ENCODE measurements at places on chromosomes 1 and 21.

DNA sequence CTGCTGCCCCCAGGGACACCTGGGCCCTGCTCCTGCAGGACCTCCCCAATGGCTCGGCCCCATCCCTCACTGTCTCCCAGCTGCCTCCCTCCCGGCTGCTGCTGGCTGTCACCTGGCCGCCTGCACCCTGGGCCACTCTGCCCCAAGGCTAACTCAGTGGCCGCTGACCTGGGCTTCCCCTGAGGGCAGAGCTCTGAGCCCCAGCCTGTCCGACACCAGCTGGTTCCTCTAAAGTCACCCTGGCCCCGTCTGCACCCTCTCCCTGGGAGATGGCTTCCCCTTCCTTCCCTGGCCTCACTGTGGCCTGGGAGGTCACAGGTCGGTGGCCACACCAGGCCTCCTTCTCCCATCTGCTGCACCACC lies 15.0 kb downstream of the ITGB2 start:
- no peak for DNase-seq

- no peak for DNase-seq
Observed at GRCh38 chr1:184050636-184051035, 894 bp upstream of the TSEN15 start.

GRCh38 chr1:193927550-193927949 lies 741.1 kb upstream of the B3GALT2 start:
- no peak for DNase-seq

- DNase-seq, result no peak
Observed at GRCh38 chr1:218412171-218412570, 67.0 kb downstream of the TGFB2 start.

GRCh38 chr1:92822879-92823278 lies 9.0 kb upstream of the RPL5 start:
- DNase-seq, result no peak

DNA sequence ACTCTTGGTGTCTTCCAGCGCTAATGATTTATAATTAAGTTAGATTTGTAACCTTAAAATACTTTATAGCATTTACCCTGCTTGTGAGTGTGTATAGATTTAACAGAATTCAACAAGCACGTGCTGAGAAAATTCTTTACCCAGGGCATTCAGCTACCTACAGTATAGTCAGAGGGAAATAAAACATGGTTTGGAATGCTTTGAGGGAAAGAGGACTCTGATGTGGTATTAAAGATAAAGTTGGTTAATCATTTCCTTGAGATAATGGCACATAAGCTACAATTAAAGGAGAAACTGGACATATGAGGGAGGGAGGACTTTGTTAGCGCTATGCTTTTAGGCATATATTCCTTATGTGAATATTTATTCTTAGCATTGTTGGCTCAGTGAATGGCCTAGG lies 26.4 kb upstream of the IL12RB2 start:
- DNase-seq, result no peak

- DNase-seq, result no peak
Observed at GRCh38 chr1:115732316-115732715, 36.2 kb downstream of the CASQ2 start.

GRCh38 chr1:68213843-68214242 lies 18.5 kb downstream of the WLS start:
- peak; percentile 77 for DNase-seq

DNA sequence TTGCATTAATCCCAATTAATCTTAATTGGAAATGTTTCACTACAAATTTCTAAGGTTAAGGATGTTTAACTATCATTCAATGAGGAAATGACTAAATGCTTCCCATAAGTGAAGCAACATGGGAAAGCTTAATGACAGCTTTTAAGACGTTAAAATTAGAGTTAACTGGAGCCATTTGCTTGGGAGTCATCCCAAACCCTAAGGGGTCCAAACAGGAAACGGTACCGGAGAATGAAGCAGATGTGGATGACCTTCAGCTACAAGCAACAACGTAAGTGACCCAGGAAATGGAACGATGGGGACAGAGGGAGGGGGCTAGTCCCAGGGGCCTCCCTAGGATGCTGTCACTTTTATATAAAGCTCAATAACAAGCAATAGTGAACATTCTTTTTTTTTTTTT lies 62.2 kb downstream of the CAPZB start:
- no peak for DNase-seq

DNA sequence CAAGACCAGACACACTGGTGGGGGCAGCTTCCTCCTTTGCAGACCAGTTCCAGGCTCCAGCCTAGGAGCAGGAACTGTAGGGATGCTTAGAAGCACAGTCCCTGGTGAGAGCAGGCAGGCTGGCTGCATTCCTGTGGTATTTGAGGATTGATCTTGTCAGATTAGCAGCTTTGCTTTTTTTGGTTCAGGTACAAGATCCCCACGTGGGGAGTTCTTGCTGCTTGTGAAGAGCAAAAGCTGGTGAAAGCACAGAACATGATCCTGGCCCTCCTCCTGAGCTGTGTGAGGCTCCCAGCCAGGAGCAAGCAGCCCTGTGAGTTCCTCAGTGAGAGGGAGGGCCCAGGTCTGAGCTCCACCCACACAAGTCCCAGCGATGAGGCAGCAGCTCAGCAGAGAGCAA lies 75.3 kb upstream of the ARTN start:
- DNase-seq, result no peak

- DNase-seq, result no peak
Observed at GRCh38 chr1:239125027-239125426, 261.3 kb upstream of the CHRM3 start.

DNA sequence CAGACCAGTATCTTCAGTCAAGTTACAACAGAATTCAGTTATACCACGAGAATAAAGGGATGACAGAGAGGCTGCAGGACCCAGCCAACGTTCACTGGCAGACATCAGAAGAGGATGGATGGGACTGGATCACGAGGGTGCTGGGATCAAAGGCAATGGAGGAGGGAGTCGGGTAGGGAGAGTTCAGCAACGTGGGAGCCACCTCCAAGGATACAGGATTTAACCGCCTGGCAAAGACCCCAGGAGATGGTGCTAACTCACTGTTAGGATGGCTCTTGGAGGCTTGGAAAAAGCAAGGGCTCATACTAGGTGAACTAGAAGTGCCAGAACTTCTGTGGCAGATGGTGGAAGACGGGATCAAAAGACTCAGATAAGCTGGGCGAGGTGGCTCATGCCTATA lies 99.1 kb upstream of the DISP3 start:
- DNase-seq, result no peak

DNA sequence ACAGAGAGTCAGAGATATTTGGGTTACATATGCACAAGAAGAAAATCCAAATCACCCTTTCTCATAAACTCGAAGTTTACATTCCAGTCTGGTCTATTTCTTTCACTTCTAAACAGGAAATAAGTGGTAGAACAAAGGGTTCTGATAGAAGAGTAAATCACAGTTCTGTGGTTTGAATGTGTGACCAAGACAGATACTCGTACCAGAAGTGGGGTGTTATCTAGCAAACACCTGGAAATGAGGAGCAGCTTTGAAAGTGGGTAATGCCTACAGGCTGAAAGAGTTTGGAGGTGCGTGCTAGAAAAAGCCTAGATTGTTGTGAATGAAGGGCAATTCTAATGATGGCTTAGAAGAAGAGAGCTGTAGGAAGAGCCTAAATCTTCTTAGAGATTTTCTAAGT lies 74.7 kb downstream of the FH start:
- no peak for DNase-seq

- DNase-seq, result no peak
Observed at GRCh38 chr1:154344977-154345837, 19.9 kb downstream of the ATP8B2 start.

GRCh38 chr1:173249349-173249748 lies 42.2 kb upstream of the TNFSF4 start:
- no peak for DNase-seq

GRCh38 chr1:174969977-174970376 lies 29.8 kb upstream of the CACYBP start:
- DNase-seq, result no peak

DNA sequence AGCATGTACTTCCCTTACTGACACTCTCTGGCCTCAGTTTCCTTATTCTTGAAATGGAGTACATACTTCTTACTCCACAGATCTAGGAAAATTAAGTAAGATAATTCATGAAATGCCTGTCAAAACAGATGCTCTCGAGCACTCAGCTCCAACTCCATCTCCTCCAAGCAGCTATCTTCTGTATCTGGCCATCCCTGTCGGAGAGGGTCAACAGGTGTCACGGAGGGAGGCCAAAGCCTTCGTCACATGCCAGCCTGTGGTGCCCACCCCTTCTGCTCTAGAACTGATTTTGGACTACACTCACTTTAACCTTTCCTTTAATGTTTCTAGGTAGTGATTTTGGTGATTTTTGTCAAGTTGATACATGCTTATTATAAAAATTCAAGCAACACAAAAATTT lies 18.8 kb upstream of the PKP1 start:
- no peak for DNase-seq

DNA sequence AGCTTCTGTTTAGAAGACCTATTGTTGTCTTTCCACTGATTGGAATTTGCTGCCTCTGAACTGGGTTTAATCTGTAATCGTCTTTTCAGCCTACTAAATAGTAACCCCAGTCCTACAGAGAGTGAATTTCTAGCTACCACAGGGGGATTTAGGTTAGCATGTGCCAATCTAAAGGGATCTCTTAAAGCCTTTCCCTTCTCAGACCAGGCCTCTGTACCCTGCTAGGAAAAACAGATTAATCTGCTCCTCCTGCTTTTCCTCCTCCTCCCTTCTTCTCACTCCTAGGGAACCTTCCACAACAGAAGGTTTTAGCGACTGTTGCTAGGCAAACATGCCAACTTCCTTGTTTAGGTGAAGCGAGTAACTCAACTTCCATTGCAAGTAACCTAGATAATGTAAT lies 1.3 kb upstream of the RC3H1 start:
- DNase-seq, result no peak

DNA sequence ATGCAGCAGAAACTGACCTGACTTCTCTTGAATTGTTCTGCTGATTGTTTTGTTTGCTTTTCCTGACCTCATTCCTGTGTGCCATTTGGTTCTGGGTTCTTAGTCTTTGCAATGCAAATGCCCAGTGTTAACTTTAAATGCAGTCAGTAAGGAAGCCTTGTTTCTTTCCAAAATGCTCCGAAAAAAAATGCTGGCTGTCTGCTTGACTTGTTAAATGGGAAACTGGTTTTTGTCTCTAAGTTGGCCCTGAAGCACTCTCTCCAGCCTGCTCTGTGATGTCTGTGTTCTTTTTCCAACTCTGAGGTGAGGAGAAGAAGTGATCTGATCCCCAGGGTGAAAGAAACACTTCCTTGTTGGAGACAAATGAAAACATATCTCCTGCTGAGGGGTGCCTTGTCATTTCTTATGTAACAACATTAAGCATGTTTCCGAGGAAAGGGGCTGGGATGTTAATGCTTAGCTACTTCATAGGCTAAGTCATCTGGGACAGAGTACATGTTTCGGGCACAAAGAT lies 256.3 kb upstream of the ADGRL4 start:
- peak; percentile 25 for DNase-seq

- DNase-seq, result no peak
Observed at GRCh38 chr1:156236164-156236563, 5.8 kb upstream of the BGLAP start.

DNA sequence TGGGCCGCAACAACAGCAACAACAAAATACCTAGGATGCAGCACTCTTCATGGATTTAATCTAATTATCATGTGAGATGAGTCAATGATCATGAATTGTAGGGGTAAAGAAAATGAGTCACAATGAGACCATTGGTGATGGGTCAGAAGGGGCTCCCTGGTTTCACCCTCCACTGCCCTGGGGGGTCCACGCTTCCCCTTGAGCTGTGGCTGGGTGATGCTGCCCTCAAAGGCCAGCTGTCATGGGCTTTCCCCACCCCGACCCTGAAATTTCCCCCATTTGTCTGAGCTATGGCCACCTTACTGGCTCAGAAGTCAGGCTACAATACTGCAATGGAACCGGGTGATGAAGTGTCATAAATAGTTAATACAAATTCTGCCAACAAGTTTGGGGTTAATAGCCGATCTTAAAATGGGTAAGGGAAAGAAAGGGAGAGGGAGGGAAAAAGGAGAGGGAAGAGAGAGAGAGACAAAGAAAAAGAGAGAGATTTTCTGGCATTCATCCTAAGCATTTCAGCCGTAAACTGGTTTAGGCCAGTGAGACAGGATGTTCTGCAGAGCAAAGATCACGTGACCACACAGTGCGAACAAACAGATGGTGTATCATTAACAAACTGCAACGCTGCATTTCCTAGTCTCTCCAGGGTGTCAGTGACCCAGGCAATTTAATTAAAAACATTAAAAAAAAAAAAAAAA lies 143.4 kb upstream of the ERRFI1 start:
- peak; percentile 91 for DNase-seq

- peak; percentile 60 for DNase-seq
Observed at GRCh38 chr1:201016211-201016651, 7.3 kb downstream of the KIF21B start.

GRCh38 chr1:214581785-214582184 lies 21.2 kb upstream of the CENPF start:
- DNase-seq, result no peak

GRCh38 chr1:84283381-84283780 lies 18.1 kb upstream of the SAMD13 start:
- no peak for DNase-seq

DNA sequence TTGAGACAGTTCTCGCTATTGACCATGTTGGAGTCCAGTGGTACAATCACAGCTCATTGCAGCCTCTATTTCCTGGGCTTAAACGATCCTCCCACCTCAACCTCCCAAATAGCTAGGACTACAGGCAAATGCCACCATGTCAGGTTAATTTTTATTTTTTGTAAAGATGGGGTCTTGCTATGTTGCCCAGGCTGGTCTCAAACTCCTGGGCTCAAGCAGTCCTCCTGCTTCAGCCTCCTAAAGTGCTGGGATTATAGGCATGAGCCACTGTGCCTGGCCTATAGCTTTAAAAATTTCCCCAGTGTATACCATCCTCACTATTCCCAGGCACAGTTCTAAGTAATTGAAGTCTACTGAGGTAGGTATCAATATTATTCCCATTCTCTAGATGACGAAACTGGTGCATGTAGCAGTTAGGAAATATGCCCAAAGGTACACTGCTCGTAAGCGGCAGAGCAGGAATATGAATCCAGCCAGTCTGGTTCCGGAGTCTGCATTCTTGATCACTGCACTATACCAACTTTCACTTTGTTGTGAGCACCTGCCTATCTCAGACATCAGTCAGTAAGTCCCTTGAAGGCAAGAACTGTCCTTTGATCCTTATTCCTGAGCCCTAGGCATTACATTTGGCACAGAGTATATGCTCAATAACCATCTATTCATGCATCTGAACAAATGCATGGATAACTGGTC lies 11.5 kb upstream of the SRP9 start:
- no peak for DNase-seq

GRCh38 chr1:200969726-200970561 lies 53.6 kb downstream of the KIF21B start:
- DNase-seq, result no peak

DNA sequence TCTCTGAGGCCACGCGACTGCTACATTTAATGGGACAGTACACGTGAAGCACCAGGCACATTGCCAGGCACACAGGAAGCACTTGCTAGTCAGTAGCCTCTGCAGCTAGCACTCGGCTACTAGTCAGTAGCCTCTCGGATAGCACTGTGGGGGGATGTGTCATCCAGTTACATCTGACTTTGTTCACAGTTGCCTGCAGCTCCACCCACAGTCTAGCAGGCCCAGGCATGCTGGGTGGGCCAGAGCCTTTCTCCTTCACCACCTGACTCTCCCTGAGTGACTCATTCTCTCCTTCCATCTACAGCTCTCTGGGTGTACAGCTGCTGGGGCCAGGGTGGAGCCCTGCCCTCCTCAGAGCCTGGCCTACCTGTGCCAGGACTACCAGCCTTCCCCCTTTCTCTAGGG lies 51.5 kb downstream of the PTPRF start:
- peak; percentile 48 for DNase-seq

All from NCI-H146 (cell line).